ENCODE measurements at places on chromosomes 6 and 20.

- no peak for DNase-seq
Observed at GRCh38 chr6:88705601-88706000, 257.8 kb downstream of the RNGTT start.

DNA sequence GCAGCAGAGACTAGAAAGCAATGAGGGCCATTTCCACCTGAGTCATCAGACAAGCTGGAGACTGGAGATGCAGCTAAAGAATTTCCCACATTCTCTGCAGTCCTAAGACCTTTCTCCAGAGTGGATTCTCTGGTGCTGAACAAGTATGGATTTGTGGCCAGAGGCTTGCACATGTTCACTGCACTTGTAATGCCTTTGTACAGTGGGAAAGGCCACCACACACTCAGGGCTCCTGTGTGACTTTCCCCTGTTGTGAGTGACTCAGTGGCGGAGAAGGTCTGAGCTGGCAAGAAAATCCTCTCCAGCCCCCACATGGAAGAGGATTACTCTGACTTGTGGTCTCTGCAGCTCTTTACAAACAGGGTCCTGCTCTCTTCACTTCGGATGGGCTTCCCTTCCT lies 192.3 kb downstream of the C6orf118 start:
- peak; percentile 26 for DNase-seq

DNA sequence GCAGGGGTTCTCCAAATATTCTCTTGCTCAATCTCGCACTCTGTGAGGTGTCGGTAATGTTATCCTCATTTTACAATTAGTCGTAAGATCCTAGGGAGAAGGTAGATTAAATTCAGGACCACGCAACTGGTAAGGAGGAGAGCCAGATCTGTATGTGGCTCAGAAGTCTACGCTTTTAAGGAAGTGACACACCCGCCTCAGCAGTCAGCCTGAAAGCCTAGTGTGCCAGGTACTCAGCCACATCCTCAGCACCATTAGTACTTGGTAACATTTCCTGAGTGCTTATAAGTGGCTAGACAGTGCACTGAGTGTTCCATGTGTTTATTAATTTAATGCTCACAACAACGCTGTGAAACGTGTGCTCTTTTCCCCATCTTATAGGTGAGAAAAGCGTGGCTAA lies 63.7 kb downstream of the DHX35 start:
- DNase-seq: no peak

DNA sequence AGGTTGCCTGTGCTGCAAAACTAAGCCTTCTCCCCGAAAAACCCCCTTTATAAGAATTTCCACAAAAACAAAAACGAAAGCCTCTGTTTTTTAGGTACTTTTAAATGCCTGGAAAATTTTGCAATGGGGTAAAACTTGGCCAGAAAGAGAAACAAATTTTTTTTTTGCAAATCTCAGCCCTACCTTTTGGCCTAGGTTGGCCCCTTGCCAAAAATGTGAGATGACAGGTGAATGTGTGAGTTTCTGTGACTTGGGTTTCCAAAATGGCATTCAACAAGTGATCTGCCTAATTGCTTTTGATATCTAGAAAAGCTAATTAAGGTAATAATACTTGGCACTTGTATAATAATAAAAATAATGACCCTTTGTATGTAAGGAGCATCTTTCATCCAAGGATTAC lies 48.4 kb downstream of the MAFB start:
- DNase-seq: no peak

- DNase-seq: peak; percentile 62
Observed at GRCh38 chr20:58647796-58648501, 3.1 kb upstream of the STX16 start.

DNA sequence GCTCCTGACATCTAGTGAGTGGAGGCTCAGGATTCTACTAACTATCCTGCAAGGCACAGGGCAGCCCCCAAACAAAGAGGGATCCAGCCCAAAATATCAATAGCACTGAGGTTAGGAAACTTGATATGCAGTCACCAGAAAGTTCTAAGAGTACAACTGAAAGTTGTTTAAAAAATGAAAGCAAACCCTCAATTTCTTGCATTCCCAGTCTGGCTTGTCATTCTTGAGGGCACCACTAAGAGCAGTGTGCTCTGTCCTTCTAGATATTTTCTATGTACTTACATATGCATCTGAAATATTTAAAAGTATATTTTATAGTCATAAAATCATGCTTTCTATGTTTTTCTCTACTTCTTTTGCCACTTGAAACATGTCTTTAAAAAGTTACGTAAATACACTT lies 35.9 kb downstream of the CST8 start:
- no peak for DNase-seq

- no peak for DNase-seq
Observed at GRCh38 chr20:18056174-18057100, 1.3 kb downstream of the OVOL2 start.

- DNase-seq: no peak
Observed at GRCh38 chr20:19683188-19683587, 74.9 kb upstream of the RIN2 start.

DNA sequence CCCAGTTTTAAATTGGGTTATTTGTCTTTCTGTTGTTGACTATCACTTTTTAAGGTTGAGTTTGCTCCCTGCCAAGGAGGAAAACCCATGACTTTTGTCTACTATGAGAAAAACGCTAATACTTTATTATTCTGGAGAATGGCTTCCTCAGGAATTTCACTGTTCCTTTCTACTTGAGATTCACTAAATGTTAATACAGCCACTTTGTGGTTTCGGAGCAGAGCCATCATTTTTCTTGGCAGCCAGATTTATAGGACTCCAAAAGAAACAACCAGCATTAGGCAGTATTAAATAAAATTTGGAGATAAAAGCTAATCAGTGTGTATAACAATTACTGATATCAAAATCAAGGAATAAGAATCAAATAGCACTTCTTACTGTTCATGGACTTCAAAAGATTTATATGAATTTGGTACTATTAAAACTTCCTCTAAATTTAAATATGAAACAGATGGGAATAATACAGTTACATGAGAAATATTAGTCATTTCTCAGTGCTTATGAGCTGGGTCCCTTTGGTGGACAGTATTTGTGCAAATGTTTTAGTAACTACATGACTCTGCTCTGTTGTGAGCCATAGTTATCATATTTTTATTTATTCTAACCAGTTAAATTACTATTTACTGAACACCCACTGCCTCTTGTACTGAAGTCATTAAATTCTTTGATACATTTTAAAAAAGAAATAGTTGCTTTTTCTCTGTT lies 64.1 kb upstream of the FBXO30 start:
- DNase-seq: no peak

- no peak for DNase-seq
Observed at GRCh38 chr6:17473554-17473953, 80.2 kb downstream of the CAP2 start.

- DNase-seq: no peak
Observed at GRCh38 chr6:42808492-42809483, 26.9 kb downstream of the BICRAL start.

GRCh38 chr6:83758533-83758932 lies 49.6 kb upstream of the SNAP91 start:
- DNase-seq: no peak

GRCh38 chr6:50681213-50681824 lies 32.0 kb upstream of the TFAP2D start:
- DNase-seq: no peak

- DNase-seq: no peak
Observed at GRCh38 chr6:40854592-40854991, 184.4 kb downstream of the UNC5CL start.

DNA sequence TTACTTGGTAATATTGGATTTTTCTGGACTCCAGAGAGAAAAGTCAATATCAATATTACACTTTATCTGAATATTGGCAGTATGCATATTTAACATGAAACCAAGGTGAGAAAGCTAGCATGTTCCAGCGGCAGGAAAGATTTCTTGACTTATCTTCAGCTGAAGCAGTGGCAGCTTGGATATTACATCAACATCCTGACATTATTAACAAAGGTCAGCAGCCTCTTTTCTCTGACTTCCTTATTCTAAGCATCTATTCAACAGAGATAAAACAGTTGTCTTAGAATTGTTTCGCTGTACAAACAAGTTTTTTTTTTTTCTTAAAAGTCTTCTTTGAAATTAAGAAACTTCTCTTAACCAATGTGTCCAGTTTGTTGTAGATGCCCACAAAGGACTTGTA lies 11.8 kb downstream of the DCBLD1 start:
- no peak for DNase-seq

DNA sequence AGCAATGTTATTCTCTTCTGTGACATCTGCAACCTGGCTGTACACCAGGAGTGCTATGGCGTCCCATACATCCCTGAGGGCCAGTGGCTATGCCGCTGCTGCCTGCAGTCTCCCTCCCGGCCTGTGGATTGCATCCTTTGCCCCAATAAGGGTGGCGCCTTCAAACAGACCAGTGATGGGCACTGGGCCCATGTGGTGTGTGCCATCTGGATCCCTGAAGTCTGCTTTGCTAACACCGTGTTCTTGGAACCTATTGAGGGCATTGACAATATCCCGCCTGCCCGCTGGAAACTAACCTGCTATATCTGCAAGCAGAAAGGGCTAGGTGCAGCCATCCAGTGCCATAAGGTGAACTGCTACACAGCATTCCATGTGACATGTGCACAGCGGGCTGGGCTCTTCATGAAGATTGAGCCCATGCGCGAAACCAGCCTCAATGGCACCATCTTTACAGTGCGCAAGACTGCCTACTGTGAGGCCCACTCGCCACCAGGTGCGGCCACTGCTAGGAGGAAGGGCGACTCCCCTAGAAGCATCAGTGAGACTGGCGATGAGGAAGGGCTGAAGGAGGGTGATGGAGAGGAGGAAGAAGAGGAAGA lies 4.6 kb downstream of the BRPF3 start:
- no peak for DNase-seq

- DNase-seq: no peak
Observed at GRCh38 chr6:10403385-10404106, 11.3 kb downstream of the TFAP2A start.

GRCh38 chr6:52335576-52335975 lies 26.4 kb upstream of the PAQR8 start:
- no peak for DNase-seq

GRCh38 chr20:53943522-53944291 lies 126.7 kb downstream of the BCAS1 start:
- DNase-seq: no peak

DNA sequence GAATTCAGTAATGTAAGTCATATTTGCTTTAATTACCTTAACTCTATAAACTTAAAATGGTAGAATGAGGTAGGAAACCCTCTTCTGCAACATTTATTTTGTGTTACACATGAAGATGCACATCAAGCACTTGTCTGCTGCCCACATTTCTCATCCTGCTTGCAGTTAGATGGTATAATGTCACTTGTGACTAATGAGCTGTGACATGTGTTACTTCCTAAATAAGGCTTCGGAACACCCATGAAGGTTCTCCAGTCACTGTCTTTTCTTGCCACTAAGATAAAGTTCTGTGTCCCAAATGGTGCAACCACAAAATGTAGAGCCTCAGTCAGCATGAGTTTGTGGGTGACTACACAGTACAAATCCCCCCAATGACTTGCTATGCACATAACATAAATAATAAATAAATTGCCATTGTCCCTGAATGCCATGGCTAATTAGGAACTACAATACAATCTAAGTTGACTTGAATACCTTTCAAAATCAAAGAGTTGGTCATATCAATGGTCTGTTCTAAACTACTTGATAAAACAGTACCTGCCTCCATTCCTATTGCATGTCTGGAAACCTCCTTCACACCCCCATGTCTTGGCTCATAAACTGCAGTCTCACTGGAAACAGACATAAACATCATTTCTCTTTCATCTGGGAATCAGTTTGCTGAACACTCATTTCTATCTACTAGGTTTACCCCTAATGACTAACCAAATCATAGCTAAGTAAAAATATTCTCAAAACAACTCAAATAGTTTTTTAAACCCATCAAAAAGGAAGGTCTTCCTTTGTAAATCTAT lies 157.2 kb downstream of the PTPRK start:
- no peak for DNase-seq

- no peak for DNase-seq
Observed at GRCh38 chr6:26358511-26358981, 6.5 kb upstream of the BTN3A2 start.

DNA sequence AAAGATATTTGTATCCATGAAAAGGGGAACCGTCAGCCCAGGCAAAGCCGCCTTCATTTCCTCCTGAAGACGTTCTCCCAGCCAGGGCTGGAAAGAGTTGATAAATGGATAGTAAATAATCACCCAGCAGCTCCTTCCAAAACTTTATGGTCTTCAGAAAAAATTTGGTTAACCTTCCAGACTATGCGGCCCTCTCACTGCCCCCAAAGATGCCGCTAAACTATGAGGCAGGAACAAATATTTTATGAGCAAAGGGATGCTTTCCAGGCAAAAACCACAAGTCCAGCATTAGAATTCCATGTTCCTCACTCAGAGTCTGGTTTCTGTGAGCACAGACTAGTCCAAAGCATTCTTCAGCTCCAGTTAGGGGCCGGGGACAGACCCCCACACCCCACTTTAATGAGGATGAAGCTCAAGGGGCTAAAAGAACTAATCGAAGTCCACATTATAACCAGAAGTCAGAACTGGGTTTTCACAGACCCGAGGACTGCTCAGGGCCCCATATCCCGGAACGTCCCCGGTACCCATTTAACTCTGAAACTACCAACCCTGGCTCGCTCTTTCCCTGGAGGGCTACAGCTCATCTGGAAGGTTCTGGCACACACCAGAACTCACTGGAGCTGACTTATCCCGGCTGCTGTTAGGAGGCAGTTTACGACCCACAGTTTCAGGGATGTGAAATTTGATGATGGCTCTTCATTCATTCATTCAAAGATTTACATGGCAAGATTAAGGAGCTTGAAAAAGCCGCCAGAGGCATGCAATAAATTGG lies 29.4 kb downstream of the BMP7 start:
- DNase-seq: peak; percentile 34

DNA sequence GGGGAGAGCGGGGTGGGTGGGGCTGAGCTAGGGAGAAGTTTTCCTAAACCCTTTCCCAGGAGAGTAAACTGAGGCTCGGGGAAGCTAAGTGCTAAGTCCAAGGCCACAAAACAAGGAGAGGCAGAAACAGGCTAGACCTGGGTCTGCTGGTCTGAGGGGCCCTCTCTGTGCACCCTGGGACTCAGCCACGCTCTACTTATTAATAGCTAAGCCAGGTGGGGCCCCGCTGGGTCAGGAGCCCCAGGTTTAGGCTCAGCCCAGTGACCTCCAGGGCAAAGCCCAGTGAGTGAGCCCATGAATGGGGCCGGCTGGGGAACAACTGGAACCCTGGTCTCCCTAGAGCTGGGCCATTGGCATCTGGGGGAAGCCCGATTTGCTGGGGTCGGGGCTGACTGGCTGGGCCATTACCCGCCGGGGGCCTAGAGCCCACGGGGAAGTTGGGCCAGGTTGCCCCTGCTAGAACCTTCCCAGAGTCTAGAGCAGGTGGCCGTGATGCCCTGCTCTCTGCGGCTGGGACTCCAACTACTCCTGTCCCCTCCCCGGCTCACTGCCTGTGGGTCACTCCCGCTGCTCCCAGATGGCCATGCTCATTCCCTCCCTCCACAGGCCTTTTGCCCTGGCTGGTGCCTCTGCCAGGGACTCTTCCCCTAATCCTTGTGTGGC lies 24.1 kb upstream of the NOL4L start:
- no peak for DNase-seq

GRCh38 chr6:10837009-10837621 lies 1.2 kb downstream of the MAK start:
- DNase-seq: no peak
